Fibroblast of skin of left biceps (primary cell): ENCODE measurements at places on chromosomes 12 and 14.

- DNase-seq: no peak
These were observed 33.8 kb downstream of the CREBL2 start for GRCh38 chr12:12645485-12645884.

- DNase-seq: no peak
These were observed 741.8 kb downstream of the TMEM121 start for GRCh38 chr14:106268013-106268727.

DNA sequence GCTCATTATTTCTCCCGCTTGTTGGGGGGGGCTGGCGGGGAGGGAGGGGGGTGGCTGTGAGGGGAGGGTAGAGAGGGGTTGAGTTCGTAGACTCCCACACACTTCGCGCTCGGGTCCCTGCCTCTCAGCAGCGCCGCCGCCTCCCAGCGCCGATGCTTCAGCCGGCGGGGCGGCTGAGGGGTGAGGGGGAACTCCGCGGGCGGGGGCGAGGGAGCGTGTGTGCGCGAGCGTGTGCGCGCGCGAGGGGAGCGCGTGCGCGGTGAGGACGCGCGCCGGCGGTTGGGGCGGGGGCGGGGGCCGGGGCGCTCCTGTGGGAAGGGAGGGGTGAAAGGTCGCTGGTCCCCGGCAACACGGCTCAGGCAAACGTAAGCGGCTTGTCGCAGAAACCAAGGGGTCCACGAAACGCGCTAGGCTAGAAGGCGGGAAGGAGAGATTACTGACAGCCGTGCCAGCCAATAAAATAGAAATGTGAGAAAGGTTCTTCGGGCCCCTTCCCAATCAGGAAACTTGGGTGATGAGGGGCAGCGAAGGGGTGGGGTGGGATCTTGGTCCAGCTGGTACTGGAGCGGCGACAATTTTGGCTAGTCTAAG, 343 bp upstream of the NOVA1 start:
- DNase-seq: peak; percentile 84

DNA sequence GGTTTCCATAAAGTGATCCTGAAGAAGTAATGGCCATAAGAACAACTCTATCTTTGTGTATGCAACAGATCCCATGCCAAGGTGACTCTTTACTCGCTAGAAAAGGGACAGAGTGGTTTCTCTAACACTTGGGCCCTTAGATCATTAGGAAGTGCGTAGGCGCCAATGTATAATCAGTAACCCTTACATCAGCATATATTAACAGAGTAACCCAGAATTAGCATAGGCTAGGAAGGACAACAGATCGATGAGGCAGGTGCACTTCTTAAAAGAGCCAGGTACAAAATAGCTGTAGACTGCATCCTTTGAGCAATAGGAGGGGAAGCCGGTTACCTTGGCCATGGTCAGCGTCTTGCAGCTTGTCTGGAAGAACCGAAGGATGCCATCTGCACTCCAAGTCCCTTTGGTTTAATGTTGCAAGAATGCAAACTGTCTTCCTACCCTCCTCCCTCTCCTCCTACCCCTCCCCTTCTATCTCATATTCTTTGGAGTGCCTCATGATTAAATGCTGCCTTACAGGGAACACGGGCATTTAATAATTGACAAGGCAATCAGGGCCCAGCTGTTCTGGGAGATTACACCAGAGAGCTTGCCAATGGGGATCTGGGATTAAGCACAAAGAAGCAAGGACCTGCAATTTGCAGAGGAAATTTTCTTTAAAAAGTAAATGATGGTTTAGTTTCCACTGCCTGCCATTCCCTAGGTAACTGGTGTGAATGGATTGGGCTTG, 8.0 kb downstream of the GSG1 start:
- DNase-seq: no peak

DNA sequence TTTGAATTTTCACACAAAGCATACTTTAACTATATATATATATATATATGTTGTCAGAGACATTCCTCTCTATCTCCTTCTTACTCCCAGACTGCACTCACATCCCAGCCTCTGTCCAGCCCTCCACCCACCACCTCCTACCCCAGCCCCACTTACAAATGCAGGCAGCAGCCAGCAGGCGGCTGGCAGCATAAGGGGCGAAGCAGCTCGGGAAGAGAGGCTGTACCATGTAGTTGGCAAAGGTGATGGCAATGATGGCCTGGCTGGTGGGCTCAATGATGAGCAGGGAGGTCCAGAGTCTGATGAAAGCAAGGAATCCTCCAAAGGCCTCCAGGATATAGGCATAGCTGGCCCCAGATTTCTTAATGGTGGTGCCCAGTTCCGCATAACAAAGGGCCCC, 2.5 kb downstream of the SLC7A7 start:
- DNase-seq: no peak

GRCh38 chr12:89779090-89779489, 70.5 kb upstream of the ATP2B1 start:
- no peak for DNase-seq

DNA sequence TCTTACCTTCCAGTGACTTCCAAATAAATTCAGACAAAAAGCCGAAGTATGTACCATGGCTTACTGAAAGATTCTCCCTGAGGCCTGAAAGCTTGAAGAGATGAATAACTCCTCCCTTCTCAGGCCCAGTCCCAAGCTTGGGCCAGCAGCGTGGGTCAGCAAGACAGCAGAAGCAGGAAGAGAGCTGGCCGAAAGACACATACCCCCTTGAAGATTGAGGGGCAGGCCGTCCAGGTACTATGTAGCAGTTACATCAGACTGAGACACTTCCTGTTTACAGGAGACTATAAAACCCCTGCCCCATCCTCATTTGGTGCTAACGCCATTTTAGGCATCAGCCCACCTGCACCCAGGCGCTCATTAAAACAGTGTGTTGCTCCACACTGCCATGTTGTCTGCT, 15.0 kb downstream of the NDUFA12 start:
- no peak for DNase-seq
